ENCODE measurements at places on chromosomes 1 and 21.

- no peak for DNase-seq
Observed at GRCh38 chr21:31142600-31142999, 104.3 kb upstream of the KRTAP19-8 start.

DNA sequence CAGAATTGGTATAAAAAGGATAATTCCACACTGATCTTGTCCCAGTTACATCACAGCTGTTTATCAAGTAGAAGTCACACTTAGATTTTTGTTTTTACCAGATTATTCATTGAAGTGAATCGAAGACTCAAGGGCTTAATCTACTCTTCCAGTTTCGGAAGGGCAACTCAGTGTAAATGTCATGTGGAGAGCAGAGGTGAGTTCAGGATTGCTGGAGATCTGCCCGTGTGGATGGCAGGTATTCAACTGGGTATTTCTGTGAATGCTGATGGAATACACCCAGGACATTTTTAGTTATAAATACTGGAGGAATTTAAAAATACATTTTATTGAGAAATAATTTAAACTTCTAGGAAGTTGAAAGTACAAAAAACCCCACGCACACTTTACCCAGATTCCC, 19.4 kb downstream of the CC2D1B start:
- no peak for DNase-seq

DNA sequence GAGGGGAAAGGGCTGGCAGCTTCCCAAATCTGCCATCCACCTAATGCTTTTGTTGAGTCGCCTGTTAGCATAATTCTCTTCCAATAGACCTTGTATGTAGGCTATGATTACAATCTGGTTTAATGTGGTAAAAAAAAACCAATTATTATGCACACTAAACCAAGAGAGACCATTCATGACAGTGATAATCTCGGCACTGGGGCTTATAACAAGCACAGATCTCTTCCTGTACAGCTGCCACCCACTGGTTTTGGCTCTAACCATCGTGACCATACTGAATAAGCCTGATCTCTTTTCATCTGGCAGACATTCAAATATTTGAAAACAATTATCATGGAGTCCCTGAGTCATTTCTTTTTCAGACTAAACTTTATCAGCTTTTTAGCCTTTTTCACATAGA, 12.0 kb upstream of the SYT14 start:
- no peak for DNase-seq

GRCh38 chr1:202233171-202233570, 39.6 kb downstream of the LGR6 start:
- no peak for DNase-seq

GRCh38 chr21:25925064-25925800, 190.5 kb downstream of the GABPA start:
- DNase-seq, result no peak

GRCh38 chr1:118363396-118363795, 178.4 kb upstream of the SPAG17 start:
- no peak for DNase-seq

GRCh38 chr1:44976252-44976651, 10.1 kb downstream of the EIF2B3 start:
- DNase-seq, result no peak

- DNase-seq, result no peak
Observed at GRCh38 chr1:10057796-10058195, 25.0 kb downstream of the UBE4B start.

- no peak for DNase-seq
Observed at GRCh38 chr1:228542376-228542775, 55.2 kb downstream of the RNF187 start.
